Non-pigmented ciliary epithelial cell (primary cell): ENCODE measurements at places on chromosomes 5 and 9.

- no peak for DNase-seq
Measured at GRCh38 chr9:120490888-120491595, 88.9 kb downstream of the CDK5RAP2 start.

- no peak for DNase-seq
Measured at GRCh38 chr5:179160584-179160983, 100.4 kb downstream of the ZNF354C start.

GRCh38 chr5:174464504-174465165 lies 259.7 kb upstream of the MSX2 start:
- DNase-seq: no peak

- DNase-seq: no peak
Measured at GRCh38 chr5:83583859-83584258, 112.3 kb downstream of the VCAN start.

GRCh38 chr9:122016744-122017143 lies 76.4 kb downstream of the TTLL11 start:
- no peak for DNase-seq

DNA sequence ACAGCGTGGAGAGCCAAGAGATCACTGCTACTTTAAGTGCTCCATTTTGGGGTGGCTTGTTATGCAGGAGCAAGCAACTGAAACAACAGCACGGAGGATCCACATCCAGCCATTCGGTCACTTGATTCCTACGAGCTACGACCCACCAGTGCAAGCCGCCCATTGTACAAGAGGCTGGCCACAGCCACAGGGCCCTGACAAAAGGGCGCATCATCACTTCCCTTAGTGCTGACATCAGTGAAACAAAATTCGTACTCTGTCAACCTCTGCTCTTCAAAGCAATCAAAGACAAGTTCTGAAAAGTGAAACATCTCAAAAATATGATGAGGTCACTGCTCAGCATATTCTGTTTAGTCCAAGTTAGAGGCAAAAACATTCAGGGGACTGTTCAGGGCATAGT lies 168.4 kb downstream of the GADD45G start:
- no peak for DNase-seq

- DNase-seq: no peak
Measured at GRCh38 chr5:89087128-89087527, 204.1 kb upstream of the MEF2C start.
